Transverse colon (tissue), 4 donors: ENCODE measurements at places on chromosomes 4 and X.

- no peak for DNase-seq
Measured at GRCh38 chr4:145589916-145590702, 29.1 kb upstream of the MMAA start.

DNA sequence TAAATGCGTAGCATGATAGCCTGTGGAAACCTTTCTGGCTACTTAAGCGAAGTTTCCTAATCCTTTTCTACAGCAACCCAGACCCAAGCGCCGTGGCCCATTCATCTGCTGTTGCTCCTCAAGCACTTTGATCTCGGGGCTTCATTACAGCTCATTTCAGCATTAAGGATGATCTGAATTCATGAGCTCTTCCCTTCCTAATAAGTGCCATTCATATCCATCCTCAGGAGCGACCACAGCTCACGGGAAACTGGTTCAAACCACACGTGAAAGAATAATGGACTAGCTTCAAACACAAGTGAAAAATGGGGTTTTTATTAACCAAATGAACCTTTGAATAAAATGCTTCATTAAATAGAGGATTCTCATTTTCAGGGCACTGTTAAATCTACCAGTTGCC is 202.6 kb upstream of the LEF1 start:
- DNase-seq = no peak

- no peak for DNase-seq
Measured at GRCh38 chr4:150051111-150051510, 27.1 kb upstream of the DCLK2 start.

DNA sequence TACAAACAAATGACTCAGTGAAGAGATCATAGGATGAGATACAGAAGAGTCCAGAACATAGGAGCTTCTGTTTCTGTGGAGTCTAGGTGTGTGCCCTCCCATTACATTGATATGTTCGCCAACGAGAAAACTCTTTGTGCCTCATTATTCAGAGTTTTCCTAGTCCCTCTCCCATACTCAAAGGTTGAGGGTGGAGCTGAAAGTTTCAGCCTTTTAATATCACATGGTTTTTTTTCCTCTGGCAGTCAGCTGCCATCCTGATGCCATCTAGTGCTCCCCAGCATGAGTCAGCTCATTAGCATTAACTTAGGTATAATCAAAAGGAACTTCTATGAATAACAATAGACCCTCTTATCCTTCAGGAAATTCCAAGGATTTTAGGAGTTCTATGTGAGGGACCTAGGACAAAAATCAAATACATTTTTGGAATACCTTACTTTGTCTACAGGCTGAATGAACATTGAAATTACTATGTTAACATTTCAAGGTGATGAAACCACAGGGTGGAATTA is 559.6 kb upstream of the AMOT start:
- DNase-seq = no peak

DNA sequence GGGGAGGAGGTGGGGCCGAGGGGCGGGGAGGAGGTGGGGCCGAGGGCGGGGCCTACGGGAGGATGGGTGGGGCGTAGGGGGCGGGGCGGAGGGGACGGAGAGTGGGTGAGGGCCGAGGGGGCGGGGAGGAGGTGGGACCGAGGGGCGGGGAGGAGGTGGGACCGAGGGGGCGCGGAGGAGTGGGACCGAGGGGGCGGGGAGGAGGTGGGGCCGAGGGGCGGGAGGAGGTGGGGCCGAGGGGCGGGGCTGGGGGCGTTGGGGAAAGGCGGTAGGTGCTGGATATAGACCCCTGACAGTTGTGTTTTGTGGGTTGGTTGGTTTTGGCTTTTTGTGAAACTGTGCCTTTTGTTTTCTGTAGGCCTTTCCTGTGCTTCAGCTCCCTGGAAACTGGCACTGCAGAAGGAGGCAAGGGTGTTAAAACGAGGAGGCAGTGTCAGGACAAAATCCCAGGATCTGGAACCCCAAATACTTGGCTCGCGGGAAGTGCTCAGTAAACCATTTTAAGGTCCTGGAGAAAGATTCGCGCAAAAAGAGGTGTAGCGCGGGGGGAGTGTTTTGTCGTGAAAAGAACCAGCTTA is 580 bp upstream of the MMGT1 start:
- DNase-seq = peak; percentile 82

GRCh38 chr4:95798003-95798402 is 41.9 kb upstream of the PDHA2 start:
- DNase-seq = no peak

GRCh38 chr4:87120010-87120409 is 100.4 kb downstream of the KLHL8 start:
- no peak for DNase-seq

GRCh38 chrX:69996113-69996468 is 53.6 kb downstream of the AWAT2 start:
- DNase-seq = no peak

DNA sequence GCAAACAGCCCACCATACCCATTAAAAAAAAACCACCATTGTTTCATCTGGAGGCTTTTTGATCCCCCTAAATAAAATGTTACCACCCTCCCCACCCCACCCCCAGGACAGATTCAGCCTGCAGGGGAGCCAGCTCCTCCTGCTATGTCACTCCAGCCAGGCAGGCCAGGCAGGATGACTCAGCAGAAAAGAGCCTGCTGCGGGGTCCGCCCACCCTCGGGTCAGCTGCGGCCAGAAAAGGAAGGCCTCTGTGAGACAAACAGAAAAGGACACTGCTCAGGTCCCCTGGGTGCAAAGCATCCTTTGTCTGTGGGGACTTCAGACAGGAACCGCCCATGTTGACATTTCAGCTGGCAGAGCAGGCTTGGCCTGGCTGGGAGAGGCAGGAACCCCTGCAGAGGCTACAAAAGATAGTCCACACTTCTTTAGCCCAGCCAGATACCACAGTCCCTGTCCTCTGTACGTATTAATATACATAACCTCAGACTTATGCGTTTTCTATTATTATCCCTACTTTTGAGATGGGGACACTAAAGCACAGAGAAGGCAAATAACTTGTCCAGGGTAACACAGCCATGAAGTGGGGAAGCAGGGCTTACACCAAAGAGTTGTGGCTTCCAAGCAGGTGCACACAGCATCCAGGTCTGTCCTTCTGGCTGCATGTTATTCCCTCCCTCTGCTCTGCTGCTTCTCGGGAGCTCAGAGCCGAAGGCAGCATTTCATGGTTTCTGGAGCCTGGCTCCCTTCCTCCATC is 147.7 kb downstream of the CPEB2 start:
- DNase-seq = peak; percentile 46

DNA sequence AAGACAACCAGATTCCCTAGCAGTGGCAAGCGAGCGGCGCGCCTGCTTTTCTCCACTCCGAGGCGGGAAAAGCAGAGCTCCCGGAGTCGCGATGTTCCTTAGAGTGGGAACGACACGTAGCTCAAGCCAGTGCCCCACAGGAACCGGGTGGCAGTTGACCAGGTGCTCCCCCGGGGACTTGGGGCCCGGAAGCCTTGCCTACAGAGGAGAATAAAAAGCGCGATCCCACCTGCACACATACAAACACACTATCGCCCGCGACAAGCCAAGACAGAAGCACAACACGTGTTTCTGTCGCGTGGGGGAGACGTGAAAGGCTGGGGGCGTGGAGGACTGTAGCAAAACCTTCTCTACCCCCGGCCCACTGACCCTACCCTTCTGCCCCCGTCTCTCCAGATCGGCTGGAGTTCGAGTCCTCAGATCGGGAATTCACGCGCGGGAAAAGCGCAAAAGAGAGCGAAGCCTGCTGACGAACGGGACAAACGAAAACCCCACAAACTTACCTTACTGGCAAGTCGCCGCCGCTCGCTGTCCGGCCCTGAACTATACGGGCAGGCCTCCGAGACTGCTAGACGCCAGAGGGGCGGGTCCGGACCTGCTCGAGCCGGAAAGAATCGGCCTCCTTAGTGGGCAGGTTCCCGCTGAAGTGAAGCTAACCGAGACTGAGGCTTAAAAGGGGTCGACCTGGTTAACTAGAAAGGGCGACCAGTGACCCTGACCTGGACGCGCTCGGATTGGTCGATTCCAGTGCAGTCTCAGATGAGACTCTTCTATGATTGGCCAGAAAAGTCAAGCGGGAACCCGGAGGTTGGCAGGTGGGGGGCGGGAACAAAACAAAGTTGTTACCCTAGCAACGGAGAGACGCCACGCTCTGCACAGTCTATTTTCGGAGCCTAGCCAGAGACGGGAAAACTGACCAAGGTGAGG is at the start of the genes DNAAF6 and NUP62CL:
DNAAF6 (plus strand) TSS at position 842 of the 927 bp plus-strand sequence. CDS start 6,265 bp downstream, outside the sequence.
NUP62CL (minus strand) TSS at position 664 of the 927 bp plus-strand sequence. CDS start 31,287 bp downstream, outside the sequence.
- DNase-seq = peak; percentile 72

DNA sequence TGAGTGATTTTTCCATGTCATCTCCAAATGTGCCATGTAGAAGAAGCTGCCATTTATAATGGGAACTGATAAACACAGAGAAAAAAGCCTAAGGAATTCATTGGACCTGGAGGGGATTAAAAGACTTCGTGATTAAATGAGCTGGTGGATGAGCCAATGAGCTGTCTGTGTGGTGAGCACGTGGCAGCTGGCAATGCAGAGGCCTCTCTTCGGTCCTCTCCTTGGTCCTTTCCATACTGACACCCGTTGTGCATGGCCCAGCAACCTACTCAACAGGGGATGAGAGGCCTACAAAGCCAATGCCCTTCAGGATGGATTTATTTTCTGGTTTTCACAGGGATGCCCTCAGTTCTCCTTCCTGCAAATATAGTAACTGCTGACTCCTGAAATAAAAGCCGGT is 87.7 kb upstream of the STS start:
- DNase-seq = no peak

DNA sequence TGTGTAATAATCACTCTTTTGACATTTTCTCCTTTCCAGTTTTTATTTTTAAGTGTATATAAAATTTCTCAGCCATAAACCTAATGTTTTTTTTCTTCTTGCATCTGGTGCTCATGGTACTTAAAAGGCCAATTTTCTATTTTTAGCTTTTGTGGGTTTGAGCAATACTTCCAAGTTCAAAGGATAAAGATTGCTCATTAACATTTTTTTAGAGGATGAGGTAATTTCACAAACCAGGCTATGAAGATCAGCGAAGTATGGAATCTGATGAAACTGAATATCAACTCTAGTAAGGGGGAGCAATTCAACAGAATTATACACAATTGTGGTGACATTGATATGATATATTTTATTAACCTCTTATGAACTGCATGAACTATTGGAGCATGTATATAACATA is 25.8 kb upstream of the KLHL34 start:
- DNase-seq = no peak

GRCh38 chr4:157045507-157046127 is 30.3 kb upstream of the GLRB start:
- peak; percentile 9 for DNase-seq

- no peak for DNase-seq
Measured at GRCh38 chrX:120310861-120311726, at the start of gene TMEM255A. TSS of gene TMEM255A (minus strand) at chrX:120311461. CDS start at chrX:120311309, 152 bp downstream.

DNA sequence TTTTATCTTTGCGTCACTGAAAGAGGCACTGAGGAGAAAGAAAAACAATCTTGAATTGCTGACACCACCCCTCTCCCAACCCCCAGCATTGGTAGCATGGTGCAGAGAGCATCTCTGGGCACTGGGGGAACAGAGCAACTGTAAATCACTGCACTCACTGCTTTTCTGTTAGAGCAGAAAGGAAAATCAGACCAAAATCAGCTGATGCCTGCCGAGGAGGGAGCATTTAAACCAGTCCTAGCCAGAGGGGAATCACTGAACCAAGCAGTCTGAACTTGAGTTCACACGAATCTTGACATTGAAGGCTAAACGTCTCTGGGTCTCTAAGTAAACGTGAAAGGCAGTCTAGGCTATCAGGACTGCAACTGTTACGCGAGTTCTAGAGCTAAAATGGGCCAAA is 205.8 kb downstream of the SPANXN4 start:
- DNase-seq = no peak
